Dorsolateral prefrontal cortex (tissue), 122 donors: ENCODE measurements at places on chromosomes 13 and 19. TPM values are rescaled to one million over a fixed set of nuclear protein-coding genes. Genes with fewer than 3 reads are reported as not detected.

- DNase-seq = no peak
These were observed 1.5 kb downstream of the ZNF765 start for GRCh38 chr19:53396525-53396868.

GRCh38 chr19:6674868-6675305 is 4.9 kb upstream of the TNFSF14 start:
- peak; percentile 36 for DNase-seq

- DNase-seq = no peak
These were observed 5.3 kb upstream of the RNF6 start for GRCh38 chr13:26227166-26227971.

DNA sequence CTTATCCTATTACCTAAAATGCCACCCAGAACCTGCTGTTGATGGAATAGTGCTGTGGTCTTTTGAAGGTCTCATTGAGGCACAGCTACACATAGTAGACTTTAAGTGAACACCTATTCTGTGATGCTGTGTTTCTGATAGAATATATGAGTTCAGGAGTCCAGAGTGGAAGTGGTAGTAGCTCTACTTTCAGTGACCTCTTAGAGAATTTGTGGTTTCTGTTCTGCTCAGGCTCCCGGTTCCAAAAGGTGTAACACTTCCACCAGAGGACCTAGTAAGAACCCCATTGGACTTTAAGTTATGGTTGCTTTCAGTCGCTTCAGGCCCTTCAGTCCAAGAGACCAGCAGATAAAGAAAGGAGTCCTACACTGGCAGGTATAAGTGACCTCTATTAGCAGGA is 11.4 kb upstream of the MYCBP2 start:
- DNase-seq = no peak

GRCh38 chr13:98768522-98768921 is 16.1 kb upstream of the SLC15A1 start:
- no peak for DNase-seq

DNA sequence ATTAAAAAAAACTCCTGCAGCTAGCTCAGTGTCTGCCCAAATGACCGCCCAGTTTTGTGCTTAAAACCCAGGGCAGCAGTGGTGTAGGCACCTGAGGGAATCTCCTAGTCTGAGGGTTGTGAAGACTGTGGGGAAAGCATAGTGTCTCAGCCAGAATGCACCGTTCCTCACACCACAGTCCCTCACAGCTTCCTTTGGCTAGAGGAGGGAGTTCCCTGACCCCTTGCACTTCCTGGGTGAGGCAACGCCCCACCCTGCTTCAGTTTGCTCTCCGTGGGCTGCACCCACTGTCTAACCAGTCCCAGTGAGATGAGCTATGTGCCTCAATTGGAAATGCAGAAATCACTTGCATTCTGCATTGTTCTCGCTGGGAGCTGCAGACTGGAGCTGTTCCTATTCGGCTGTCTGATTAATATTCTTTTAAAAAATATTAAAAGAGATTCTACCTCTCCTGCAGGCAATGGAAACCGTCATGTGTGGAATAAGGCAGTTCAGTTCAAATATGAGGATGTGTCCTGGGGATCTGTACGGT is 645.7 kb downstream of the FGF9 start:
- no peak for DNase-seq

PODNL1 gene
- total RNA-seq = 1.4 TPM

CCDC169 gene
- 3.9 TPM for total RNA-seq

MISP gene
- total RNA-seq = not detected

GRCh38 chr13:53782488-53782961 is 753.9 kb downstream of the OLFM4 start:
- peak; percentile 35 for DNase-seq
